ENCODE measurements at places on chromosomes 11 and 22. TPM values are rescaled to one million over a fixed set of nuclear protein-coding genes. Genes with fewer than 3 reads are reported as not detected.

The CSF2RB gene
- 27.2 TPM for total RNA-seq

DNA sequence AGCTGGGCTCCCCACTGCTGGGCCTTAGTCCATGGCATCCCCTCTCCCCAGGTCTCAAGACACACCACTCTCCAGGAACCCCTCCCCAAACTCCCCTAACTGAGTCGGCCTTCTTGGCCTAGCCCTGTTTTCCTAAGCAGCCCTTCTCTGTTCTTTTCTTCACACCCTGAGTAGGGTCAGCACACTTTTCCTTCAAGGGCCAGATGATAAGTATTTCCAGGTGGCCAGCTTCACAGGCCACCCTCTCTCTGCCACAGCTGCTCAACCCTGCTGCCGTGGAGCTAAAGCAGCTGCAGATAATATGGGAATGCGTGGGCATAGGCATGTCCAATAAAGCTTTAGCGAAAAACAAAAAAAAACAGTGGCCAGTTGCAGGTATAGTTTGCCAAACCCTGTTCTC, 24.1 kb downstream of the DGCR2 start:
- no peaks in the 10 kb centered on the region for H3K27me3 ChIP-seq
- peaks cover 6% of the 10 kb centered on the region for H3K4me1 ChIP-seq
- DNase-seq: peak; percentile 17
- no peak overlapping the region for H3K4me3 ChIP-seq

GRCh38 chr22:26713823-26714449, 56.5 kb downstream of the MIAT start:
- DNase-seq: no peak
- H3K27ac ChIP-seq: no peak overlapping the region
- no peaks in the 10 kb centered on the region for H3K36me3 ChIP-seq
- H3K4me1 ChIP-seq: no peaks in the 10 kb centered on the region

DNA sequence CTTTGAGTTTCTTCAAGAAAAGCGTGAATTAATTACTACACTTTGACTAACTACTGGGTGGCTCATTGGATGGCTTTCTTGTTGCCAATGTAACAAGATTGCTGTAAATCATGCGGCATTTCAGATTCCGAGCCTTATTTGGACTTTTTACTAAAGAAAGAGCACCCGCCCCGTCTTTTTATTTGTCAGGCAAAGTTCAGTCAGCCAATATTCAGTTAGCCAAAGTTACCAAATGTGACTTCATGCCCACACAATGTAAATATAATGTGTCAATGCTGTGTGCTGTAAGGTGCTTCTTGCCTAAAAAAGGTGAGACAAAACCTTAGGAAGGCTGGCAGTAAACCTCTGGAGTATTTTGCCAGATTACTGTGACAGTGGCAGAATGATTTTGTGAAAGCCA, 14.8 kb downstream of the FLI1 start:
- H3K27ac ChIP-seq: peak overlapping the region; percentile 40
- peaks cover 53% of the 10 kb centered on the region for H3K4me1 ChIP-seq
- H3K36me3 ChIP-seq: no peaks in the 10 kb centered on the region
- H3K27me3 ChIP-seq: no peaks in the 10 kb centered on the region

The C11orf21 gene
- 6.5 TPM for total RNA-seq

The RANBP1 gene
- total RNA-seq: 53.0 TPM

DNA sequence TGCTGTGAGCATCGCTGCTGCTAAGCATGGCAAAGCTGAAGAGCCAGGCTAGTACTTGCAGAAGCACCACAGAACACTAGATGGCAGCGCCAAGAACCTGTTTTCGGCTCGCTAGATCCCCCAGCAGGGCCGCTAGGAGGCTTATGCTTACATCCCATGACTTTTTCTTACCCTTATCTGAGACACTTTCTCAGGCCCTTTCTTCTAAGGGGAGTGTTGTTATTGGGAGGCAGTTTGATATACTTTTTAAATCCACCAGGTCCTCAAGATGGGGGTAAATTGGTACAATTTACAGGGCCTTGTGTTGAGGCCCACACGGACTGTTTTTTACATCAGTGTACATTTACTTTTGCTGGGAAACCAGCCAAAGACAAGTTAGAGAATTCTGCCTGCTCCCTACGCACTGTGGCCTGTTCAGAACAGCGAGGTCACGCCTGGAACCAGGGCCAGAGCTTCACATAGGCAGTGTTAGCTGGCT, 4.0 kb downstream of the TRIM6 start:
- peak; percentile 82 for DNase-seq
- H3K36me3 ChIP-seq: no peaks in the 10 kb centered on the region
- no peaks in the 10 kb centered on the region for H3K27me3 ChIP-seq
- peak overlapping the region; percentile 26 for H3K27ac ChIP-seq
- no peak overlapping the region for H3K4me3 ChIP-seq

The CBLIF gene
- total RNA-seq: not detected

- H3K27me3 ChIP-seq: no peaks in the 10 kb centered on the region
- H3K4me1 ChIP-seq: peaks cover 34% of the 10 kb centered on the region
- no peaks in the 10 kb centered on the region for H3K36me3 ChIP-seq
- no peak overlapping the region for H3K4me3 ChIP-seq
- DNase-seq: no peak
- peak overlapping the region; percentile 60 for H3K27ac ChIP-seq
These were observed 29.6 kb downstream of the EHF start for GRCh38 chr11:34650528-34650927.

- H3K4me3 ChIP-seq: no peak overlapping the region
- no peak overlapping the region for H3K27ac ChIP-seq
- H3K36me3 ChIP-seq: peaks cover 2% of the 10 kb centered on the region
- no peaks in the 10 kb centered on the region for H3K4me1 ChIP-seq
These were observed 12.2 kb downstream of the KCTD17 start for GRCh38 chr22:37063431-37064420.

- H3K4me1 ChIP-seq: peaks cover 82% of the 10 kb centered on the region
- H3K36me3 ChIP-seq: no peaks in the 10 kb centered on the region
- DNase-seq: no peak
- H3K4me3 ChIP-seq: no peak overlapping the region
- H3K27ac ChIP-seq: no peak overlapping the region
These were observed 16.1 kb downstream of the LRP5 start for GRCh38 chr11:68328374-68329091.

GRCh38 chr22:27621486-27622070, 180.0 kb downstream of the MN1 start:
- H3K27ac ChIP-seq: no peak overlapping the region
- H3K27me3 ChIP-seq: no peaks in the 10 kb centered on the region
- H3K4me3 ChIP-seq: no peak overlapping the region
- H3K4me1 ChIP-seq: no peaks in the 10 kb centered on the region
- H3K36me3 ChIP-seq: no peaks in the 10 kb centered on the region
- no peak for DNase-seq

GRCh38 chr11:133078012-133078411, 454.3 kb downstream of the OPCML start:
- DNase-seq: no peak
- peaks cover under 1% of the 10 kb centered on the region for H3K4me1 ChIP-seq
- no peaks in the 10 kb centered on the region for H3K36me3 ChIP-seq
- H3K27me3 ChIP-seq: peaks cover 17% of the 10 kb centered on the region

Measured in upper lobe of right lung (tissue), 1 donor.